Fibroblast of skin of right quadriceps (primary cell): ENCODE measurements at places on chromosomes 3 and 15.

DNA sequence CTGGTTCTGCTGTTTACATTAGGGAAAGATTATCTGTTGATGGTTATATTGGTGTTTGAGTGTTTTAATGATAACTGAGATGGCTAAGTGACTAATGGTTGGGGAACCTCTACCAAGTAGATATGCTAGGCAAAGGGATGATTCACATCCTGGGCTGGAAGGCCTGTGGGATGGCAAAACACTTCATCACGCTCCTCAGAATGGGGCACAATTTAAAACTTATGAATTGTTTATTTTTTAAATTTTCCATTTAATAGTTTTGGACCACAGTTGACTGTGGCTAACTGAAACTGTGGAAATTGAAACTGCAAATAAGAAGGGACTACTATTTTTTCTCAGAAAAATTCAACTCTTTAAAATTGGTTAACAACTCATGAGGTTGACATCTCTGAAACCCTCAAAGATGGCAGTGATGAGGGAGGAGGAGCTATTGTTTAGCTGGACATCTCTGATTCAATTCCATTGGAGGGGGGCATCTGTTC, 100.5 kb upstream of the ZBED2 start:
- DNase-seq: peak; percentile 91

- DNase-seq: no peak
These were observed 136.5 kb downstream of the CPNE4 start for GRCh38 chr3:131898346-131898745.

DNA sequence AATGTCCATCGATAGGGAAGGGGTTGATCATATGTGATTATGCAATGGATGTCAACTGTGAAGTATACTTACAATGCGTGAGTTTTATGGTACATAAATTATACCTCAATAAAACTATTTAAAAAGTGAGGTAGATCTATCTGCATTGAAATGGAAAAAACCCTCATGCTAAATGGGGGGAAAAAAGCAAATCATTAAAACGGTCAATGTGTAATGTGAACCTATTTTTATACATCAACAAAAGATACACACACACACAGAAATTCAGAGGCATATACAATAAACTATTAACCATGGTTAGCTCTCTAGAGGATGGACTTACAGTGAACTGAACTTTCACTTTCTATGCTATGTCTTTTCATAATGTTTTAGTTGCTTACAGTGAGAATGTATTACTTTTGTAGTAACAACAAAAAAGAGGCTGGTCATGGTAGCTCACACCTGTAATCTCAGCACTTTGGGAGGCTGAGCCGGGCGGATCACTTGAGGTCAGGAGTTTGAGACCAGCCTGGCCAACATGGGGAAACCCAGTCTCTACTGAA, 23.1 kb downstream of the STIMATE start:
- DNase-seq: no peak

- no peak for DNase-seq
These were observed 9.9 kb downstream of the RARB start for GRCh38 chr3:25437953-25438352.

DNA sequence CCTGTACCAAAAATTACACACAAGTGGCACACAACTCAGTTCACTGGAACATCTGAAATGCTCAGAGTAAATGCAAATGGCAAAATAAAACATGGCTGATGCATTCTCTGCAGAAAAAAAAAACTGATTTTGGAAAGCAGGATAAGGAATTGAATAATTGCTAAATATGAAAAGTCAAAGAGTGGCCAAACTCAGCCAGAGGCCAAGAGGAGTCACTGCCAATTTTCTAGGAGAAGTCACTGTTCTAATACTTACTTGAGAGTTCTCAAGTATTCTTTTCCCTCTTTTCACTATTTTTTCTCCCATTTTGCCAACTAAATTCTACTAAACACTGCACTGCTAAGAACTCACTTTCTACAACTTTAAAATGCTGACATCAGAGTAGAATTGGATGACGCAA, 1018.6 kb downstream of the TUSC7 start:
- no peak for DNase-seq

DNA sequence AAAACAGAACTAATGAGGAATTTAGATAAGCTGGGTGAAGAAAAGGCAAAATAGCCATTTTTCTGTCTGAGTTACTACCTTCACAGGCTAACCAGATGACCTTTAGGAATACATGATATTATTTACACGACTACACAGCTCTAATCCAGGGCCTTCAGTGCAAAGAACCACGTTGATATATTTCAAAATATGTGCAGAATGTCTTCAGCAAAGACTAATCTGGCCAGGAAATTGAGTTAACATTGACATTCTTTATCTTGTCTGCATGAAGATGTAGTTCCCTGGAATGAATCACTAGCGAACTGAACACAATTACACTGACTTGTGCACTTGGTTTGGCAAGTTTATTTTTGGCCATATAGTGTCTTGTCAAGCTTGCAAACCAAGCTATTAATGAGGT, 41.5 kb downstream of the PDHB start:
- DNase-seq: peak; percentile 33

DNA sequence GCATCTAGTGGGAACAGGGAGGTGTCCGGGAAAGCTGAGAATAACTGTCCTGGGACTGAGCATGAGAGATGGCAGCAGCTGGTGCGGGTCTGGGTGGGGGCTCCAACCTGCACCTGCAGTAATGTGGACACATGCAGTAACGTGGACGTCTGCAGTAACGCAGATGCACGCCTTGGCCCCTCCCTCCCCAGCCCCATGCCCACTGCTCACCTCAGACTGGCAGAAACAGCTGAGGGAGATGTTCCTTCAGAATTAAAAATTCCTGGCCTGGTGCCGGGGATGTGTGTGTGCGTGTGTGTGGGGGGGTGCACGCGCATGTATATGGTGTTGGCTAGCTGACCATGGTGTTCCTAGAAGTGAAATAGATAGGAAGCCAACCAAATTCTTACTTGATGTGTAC, 86.7 kb upstream of the OXTR start:
- DNase-seq: no peak

GRCh38 chr15:100861511-100861991, 18.1 kb upstream of the ALDH1A3 start:
- no peak for DNase-seq

DNA sequence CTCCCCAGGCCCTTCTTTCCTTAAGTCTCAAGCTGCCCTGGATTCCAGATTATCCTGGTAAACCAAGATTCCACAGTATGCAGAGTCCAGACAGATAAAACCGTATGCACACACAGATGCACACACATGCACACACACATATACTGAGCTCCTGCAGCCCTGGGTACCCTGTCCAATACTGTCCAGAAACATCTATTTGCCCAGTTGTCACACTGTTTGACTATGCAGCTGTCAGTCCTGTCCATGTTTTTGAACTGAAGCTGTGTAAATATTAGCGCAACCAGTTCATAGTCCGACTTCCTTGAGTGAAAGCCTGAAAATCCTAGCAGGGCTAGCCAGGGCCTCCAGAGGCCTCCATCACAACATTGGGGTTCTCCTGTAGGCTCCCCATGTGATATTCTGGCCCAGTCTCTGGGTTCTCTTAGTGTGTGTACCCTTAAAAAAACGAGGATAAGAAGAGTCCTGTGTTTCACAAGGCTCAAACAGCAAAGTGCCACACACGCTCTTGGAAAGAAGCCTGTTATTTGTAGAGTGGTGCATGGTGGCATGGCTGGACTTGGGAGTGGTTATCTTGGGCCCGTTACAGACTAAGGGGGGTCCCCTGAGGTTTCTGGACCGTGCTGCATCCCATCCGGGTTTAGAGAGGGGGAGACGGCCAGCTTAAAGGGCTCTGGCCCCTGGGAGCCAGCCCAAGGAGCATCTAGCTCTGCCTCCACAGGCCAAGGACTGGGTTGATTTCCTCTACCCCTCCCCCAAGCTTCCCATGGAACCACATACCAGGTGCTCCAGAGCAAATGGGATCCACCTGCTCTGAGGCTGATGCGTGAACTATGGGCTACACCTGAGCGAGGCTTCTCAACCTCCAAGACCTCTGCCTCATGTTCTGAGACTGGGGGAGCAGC, 108.3 kb downstream of the IQSEC1 start:
- no peak for DNase-seq
